Epithelial cell of esophagus (primary cell): ENCODE measurements at places on chromosomes 12 and 14.

DNA sequence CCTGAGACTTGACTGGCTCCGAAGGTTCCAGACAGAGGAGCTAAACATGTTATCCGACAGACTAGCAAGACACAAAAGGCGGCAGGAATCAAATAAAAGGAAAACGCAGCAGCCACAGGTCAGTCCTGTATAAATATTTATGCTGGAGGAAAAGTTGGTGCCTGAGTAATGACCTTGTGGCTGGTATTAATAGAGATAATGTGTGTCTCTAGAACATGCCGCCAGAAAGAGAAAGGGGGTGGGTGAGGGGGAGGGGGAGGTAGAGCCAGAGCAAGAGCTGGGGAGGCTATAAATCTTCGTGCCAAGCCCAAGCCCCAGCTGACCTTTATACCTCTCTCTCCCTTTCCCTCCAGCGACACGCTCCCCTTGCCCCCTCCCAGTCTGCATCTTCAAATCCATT is 590.4 kb downstream of the MED13L start:
- no peak for DNase-seq

DNA sequence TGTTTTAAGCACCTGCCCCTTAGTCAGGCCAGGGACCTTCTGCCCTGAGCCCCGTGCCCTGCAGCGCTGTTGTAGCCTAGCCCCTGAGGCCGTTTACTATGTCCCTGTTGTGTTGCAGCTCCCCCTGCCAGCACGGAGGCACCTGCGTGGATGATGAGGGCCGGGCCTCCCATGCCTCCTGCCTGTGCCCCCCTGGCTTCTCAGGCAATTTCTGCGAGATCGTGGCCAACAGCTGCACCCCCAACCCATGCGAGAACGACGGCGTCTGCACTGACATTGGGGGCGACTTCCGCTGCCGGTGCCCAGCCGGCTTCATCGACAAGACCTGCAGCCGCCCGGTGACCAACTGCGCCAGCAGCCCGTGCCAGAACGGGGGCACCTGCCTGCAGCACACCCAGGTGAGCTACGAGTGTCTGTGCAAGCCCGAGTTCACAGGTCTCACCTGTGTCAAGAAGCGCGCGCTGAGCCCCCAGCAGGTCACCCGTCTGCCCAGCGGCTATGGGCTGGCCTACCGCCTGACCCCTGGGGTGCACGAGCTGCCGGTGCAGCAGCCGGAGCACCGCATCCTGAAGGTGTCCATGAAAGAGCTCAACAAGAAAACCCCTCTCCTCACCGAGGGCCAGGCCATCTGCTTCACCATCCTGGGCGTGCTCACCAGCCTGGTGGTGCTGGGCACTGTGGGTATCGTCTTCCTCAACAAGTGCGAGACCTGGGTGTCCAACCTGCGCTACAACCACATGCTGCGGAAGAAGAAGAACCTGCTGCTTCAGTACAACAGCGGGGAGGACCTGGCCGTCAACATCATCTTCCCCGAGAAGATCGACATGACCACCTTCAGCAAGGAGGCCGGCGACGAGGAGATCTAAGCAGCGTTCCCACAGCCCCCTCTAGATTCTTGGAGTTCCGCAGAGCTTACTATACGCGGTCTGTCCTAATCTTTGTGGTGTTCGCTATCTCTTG is 7.6 kb downstream of the DLK1 start:
- no peak for DNase-seq

DNA sequence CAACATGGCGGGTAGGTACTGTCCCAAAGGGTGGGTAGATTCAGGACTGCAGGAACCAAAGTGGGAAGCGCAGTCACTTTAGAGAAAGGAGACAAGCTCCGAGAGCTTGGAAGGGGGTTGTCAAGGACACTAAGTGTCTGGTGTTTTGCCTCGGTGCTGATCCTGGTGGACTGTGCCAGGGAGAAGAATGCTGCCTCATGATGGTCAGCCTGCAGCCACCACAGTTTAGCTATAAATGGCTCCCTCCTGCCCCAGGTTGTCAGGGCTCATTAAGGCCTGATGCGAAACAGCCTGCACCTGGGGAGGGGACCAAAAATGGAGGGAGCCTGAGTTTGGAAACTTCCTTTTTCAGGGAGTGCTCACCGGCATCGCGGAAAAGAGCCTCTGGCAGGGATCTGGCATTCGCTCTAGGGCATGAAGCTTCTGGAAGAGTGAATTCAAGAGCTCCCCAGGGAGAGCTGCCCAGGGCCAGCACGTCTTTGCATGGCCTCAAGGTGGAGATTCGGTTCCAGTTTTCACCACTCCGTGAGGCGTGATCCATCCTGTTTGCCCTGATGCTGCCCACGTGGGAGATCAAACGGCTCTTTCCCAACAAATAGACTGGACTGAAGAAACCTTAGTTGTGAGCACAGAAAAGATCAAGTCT is 164.0 kb downstream of the FOXN3 start:
- peak; percentile 50 for DNase-seq

DNA sequence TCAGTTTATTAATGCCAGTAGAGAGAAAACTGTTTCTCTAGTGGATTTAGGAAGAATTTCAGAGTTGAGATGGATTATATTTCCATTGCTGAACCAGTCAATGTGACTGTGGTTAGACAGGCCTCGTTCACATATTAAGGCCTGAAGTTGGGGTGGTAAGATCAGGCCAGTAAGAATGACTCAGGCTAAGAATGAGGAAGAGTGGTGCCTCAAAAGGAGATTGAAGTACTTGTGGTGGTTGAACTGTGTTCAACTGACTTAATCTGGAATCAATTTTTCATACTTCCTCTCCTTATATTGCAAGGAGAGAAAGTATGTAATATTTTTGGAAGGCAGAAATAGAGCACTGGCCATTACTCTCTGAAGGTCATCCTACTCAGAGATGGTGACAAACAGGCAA is 37.8 kb upstream of the ATF7IP start:
- DNase-seq = peak; percentile 53

DNA sequence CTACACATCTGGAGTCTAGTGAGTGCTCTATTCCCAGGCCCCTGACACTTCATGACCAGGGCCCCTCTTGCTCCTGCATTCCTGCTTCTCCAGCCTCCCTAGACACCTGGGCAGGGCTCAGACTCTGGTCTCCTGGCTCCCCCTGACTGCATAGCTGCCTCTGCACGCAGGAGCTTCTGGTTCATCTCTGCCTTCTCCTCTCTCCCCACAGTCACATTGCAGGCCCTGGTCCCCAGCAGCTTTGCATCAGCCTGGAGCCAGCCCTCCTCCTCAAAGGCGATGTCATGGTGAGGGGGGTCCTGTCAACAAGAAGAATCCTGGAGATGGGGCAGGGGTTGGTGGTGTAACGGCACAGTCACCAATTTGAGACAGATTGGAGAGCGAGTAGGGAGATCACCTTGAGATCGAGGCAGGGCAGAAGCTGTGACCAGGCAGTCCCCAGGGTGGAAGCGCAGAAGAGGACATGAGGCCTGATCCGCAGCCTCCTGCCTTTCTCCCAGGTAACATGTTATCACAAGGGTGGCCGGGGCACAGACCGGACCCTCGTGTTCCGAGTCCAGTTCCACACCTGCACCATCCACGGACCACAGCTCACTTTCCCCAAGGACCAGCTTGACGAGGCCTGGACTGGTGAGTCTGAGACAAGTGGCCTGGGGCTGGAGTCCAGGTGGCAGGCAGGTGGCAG is 8.1 kb downstream of the TNS2 start:
- DNase-seq = no peak

GRCh38 chr12:92140896-92141536 is 4.6 kb downstream of the BTG1 start:
- no peak for DNase-seq

GRCh38 chr12:56450241-56450640 is 1.0 kb upstream of the TIMELESS start:
- no peak for DNase-seq

GRCh38 chr12:88893801-88894200 is 313.5 kb upstream of the KITLG start:
- DNase-seq = no peak

GRCh38 chr14:68268197-68268596 is 448.6 kb downstream of the RAD51B start:
- DNase-seq = no peak

DNA sequence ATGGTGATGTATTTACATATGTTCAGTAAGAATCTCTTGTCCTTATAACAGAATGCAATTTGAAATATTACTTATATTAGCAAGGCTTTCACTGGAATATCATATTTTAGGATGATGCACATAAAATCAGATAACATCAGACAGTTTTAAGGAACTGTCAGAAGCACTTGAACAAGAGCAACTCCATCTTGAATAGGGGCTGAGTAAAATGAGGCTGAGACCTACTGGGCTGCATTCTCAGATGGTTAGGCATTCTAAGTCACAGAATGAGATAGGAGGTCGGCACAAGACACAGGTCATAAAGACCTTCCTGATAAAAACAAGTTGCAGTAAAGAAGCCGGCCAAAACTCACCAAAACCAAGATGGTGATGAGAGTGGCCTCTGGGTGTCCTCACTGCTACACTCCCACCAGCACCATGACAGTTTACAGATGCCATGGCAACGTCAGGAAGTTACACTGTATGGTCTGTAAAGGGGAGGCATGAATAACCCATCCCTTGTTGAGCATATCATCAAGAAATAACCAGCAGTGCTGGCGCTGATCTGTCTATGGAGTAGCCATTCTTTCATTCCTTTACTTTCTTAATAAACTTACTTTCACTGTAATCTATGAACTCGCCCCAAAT is 27.6 kb upstream of the ETV6 start:
- DNase-seq = no peak

DNA sequence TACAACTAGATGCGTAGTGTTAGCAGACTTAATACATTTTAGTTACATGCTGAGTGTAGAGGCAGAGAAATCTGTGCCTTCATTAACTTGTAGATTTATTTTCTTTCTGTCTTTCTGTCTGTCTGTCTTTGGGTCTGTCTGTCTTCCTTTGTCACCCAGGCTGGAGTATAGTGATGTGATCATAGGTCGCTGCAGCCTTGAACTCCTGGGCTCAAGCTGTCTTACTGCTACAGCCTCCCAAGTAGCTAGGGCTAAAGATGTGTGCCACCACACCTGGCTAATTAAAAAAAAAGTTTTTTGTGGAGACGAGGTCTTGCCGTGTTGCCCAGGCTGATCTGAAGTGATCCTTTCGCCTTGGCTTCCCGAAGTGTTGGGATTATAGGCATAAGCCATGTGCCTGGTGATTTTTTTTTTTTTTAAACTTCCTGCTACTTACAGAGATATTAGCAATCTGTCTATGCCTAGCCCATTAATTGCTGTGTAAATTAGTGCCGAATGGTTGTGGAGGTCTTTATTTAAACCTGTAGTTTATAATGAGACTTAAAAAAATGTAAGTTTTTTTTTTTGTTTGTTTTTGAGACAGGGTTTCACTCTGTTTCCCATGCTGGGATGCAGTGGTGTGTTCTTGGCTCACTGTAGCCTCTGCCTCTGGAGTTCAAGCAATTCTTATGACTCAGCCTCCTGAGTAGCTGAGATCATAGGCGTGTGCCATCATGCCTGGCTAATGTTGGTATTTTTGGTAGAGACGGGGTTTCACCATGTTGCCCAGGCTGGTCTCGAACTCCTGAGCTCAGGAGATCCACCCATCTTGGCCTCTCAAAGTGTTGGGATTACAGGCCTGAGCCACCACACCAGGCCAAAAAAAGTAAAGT is 22.8 kb downstream of the ERC1 start:
- DNase-seq = peak; percentile 95

DNA sequence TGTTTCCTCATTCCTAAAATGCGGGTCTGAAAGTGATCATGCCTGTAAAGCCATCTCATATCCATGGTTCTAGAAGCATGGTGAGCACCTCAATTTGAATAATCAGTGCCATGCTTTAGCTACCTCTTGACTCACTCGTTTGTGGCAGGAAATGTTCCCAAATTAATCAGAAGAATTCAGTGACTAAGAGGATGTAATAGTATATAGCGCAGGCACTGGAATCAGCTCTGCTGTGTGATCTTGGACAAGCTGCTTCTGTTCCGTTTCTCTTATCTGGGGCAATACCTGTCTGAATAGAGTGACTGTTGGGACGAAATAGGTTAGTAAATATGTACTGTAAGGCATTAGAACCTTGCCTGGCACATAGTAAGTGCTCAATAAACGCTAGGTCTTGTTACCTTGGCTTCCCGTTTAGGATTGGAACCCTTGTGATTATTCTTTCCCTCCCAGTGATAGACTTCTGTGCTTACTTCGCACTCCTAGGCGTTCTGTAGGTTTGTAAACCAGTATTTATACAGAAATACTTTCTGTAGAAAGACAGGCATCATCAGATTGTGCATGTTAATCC is 820 bp upstream of the SMAGP start:
- DNase-seq = peak; percentile 90

DNA sequence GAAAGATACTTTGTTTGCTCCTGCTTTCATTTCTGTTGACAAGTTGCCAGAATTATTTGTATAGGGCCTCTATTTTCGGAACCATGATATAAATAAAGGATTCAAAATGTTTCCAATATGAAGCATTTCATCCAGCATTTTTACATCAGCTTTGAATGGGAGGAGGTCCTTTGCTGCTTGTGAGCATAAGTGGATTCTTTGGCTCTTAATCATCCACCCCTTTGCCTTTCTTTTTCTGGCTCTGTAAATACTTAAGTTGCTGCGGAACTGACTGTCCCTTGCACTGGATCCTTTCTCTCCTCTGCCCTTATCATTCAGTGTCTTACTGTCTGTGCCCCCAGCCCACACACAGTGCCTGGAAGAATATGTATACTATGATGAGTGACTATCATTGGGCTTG is 357.3 kb upstream of the RGS6 start:
- peak; percentile 69 for DNase-seq

DNA sequence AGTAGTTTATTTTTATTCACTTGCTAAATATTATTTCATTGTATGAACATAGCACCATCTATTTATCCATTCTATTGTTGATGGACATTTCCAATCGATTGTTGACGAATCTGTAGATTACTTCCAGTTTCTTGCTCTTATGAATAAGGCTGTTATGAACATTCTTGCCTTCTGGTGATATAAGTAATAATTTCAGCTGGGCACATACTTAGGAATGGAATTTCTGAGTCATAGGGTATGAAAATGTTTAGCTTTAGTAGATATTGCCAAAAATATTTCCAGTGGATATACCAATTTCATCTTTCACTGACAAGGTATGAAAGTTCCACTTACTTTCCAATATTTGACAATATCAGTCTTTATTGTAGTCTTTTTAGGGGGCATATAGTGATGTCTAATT is 468.5 kb downstream of the ETNK1 start:
- DNase-seq = peak; percentile 47
